ENCODE measurements at places on chromosomes 7 and 10.
A peak's percentile ranks its signal among the peaks of the same experiment; 100 is the strongest.

GRCh38 chr10:113285305-113285704 is 267.5 kb upstream of the HABP2 start:
- no peak for DNase-seq

GRCh38 chr10:122113161-122113944 is 124.4 kb downstream of the TACC2 start:
- DNase-seq: peak; percentile 14

GRCh38 chr10:45403151-45403550 is 29.1 kb downstream of the ALOX5 start:
- DNase-seq: no peak

DNA sequence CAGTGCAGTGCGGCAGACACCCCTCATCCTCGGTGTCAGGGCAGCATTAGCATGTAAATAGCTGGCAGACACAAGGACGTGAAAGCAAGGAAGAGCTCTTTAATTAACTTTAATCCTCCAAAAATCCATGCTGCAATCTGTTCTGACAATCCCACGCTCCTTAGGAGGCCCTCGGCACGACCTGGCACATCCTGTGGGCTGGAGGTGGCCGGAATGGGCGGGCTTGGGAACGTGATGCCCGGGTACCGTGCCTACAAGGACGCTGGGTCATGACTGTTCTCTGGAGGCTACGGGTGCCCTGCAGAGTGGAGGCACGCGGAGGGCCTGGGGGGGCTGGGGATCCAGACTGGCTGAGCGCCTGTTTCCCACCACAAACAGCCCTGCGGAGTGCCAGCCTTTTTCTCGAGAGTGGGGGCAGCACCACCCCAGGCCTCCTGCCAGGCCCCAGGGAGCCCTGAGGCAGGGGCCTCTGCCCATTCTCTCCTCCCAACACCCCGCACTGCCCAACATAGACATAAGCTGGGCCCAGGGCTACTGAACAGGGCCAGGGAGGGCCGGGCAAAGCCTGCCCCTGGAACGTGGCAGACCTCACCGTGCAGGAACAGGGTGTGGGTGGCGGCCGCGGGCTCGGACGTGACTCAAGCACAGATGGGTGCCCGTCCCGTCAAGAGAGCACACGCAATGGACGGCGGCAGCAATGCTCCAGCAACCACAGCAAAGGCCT is 189.3 kb downstream of the MAD1L1 start:
- no peak for DNase-seq

GRCh38 chr7:2475678-2476015 is 551 bp downstream of the GRIFIN start:
- DNase-seq: no peak

DNA sequence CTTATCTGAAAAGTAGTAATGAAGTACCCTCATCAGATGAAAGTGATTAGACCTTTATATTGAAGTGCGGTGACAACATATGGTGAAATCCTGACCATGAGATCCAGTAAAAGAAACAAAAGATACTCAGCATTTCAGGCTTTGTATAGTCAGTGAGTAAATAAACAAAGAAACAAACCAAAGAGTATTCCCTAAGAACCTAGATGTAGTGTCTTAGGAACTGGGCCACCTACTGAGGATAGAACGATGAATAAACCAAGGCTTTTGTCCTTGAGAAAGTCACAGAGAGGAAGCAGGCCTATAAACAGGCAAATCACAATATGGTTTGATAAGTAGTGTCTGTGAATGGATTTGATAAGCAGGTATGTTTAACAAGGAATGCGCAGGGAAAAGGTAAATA is 46.2 kb downstream of the ZNF277 start:
- no peak for DNase-seq

GRCh38 chr7:39531818-39532217 is 34.4 kb upstream of the YAE1 start:
- DNase-seq: no peak

GRCh38 chr7:30556840-30557239 is 37.8 kb upstream of the GARS1 start:
- DNase-seq: no peak

DNA sequence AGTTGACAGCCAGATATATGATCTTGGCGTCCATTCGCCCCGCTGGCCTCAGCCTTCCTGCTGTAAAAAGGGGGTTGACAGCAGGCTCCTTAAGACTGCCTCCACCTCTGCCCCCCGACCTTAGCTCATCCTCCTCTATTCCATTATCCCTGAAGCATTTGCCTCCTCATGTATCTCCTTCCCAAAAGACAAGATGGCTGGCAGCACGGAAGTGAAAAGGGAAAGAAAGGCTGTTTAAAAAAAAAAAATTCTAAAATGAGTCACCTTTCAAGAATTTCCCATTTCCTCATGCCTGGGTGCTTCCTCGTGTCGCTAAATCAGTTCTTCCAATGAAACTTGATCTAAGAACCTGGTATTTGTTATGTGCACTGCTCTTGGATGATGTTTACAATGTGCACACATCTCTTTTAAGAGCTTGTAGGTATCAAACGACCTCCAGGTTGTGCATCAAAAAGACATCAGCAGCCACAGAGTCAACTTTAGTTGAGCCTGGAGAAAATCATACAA is 1.7 kb downstream of the SCRN1 start:
- peak; percentile 50 for DNase-seq

- DNase-seq: peak; percentile 37
Observed at GRCh38 chr10:21989453-21990154, 13.9 kb downstream of the DNAJC1 start.

GRCh38 chr10:64368298-64368697 is 847.1 kb downstream of the REEP3 start:
- no peak for DNase-seq

DNA sequence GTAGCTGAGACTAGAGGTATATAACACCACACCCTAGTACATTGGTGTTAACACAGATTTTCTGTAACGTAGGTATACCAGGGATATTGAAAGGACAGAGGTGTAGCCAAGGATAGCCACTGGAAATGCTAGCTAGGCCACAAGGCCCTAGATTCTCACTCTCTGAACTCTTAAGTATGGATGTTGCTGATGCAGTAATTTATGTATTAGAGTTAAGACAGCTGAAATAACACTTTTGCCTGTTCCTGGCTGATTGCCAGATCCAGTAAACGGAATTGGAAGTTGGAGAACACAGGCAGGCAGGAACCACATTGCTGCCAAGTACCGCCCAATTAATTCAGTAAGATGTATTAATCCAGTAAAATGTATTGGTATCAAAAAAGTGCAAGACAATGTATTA is 1.8 kb downstream of the CALU start:
- no peak for DNase-seq

DNA sequence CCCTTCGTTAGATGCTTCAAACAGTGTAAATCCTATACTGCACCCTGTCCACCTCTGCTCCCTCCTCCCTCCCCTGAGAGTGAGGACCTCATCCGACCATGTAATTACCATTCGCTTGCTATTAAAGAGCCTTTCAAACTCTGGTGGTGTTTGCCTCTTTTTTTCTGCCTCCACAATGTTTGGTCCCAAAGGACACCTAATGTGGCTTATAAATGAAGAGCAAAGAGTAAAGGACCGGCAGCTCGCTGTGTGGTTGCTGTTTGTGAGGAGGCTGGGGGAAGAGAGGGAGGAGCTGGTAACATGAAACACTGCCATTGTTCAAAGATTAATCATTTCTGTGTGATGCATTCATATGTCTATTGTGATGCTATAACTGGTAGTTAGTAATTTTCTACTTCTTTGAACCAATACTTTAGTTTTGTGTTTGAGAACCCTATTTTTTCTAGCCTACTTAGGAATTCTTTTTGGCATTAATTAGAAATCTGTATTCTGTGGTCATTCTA is 27.9 kb downstream of the MTURN start:
- no peak for DNase-seq

GRCh38 chr7:1752111-1752510 is 82.0 kb downstream of the ELFN1 start:
- no peak for DNase-seq

DNA sequence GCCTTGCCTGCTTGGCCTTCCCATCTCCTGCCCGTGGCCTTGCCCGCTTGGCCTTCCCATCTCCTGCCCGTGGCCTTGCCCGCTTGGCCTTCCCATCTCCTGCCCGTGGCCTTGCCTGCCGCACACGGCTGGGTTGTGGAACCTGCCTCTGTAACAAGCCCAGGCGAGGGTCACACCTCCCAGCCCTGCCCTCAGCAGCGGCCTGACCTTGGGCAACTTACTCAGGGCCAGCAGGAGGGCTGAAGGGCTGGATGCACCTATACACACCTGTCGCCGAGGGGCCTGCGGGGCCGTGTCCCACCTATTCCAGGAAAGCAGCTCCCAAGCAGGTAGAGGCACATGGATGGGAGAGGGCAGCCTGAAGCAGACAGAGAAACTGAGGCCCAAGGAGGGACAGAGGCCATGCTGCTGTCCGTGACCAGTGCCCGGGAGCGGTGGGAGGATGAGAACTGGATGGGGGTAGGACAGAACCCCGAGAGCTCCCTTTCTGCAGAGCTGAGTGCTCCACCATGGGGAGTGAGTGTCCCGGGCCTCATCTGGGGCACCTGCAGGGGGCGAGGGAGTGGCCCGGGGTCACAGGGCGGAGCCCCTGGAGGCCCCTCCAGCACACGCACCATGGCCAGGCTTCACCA is 277.6 kb downstream of the ELFN1 start:
- DNase-seq: no peak

- DNase-seq: no peak
Observed at GRCh38 chr10:91756286-91756685, 41.9 kb upstream of the TNKS2 start.

GRCh38 chr10:65430979-65431378 is 1494.9 kb upstream of the LRRTM3 start:
- DNase-seq: no peak

GRCh38 chr10:115063701-115064658 is 29.2 kb upstream of the ATRNL1 start:
- DNase-seq: no peak

- DNase-seq: no peak
Observed at GRCh38 chr10:127300868-127301321, 104.5 kb upstream of the INSYN2A start.

DNA sequence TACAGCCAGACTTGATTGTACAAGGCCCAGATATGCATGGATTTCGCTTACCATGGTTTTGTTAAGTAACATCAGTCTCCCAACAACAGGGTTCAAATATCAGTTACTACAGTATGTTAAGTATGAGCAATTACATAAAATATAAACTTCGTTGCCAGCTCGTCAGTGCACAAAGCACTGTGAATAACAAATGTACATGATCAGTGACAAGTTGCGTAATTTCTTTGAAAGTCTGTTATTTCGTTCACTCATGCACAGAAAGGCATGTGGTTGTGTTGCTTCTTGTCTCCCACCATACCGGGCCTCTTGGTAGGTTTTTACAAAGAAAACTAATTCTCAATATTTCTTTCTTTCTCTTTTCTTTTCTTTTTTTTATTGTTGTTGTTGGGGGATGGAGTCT is 12.5 kb upstream of the ZNF487 start:
- DNase-seq: no peak

- no peak for DNase-seq
Observed at GRCh38 chr7:52017802-52018679, 701.4 kb upstream of the COBL start.

DNA sequence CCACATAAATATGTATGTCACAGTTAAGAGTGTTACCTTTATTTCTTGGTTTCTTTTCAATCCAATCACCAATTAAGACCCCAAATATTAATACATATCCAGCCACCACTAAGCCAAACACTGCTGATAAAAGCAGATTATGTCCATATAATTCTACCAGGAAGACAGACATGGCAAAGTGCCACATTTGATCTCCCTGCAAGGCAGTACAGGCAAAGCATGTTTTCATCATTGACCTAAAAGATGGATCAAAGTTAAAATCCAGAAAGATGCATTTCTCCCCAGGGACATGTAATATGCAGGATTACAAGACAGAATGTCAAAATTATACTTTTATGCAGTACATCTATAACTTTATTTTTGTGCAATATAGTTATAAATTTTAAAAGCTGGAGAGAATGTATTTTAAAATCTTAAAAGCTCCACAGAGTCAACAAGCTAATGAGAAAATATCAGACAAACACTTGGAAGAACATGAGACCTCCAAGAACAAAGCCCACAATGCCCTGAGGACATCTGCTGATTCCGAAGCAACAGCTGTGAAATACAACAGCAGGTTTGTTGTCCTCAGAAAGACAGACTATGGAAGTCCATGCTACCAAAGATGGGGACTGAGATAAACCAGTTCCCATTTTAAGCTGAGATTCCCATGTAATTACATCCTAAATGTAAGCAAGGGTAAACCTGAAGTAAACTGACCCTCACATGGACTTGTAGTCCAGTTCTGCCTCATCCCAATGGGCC is 54.5 kb upstream of the TOMM7 start:
- DNase-seq: no peak

- DNase-seq: no peak
Observed at GRCh38 chr10:14540062-14540461, 209.3 kb upstream of the FRMD4A start.

GRCh38 chr10:115830265-115830970 is 442.6 kb downstream of the GFRA1 start:
- DNase-seq: no peak

DNA sequence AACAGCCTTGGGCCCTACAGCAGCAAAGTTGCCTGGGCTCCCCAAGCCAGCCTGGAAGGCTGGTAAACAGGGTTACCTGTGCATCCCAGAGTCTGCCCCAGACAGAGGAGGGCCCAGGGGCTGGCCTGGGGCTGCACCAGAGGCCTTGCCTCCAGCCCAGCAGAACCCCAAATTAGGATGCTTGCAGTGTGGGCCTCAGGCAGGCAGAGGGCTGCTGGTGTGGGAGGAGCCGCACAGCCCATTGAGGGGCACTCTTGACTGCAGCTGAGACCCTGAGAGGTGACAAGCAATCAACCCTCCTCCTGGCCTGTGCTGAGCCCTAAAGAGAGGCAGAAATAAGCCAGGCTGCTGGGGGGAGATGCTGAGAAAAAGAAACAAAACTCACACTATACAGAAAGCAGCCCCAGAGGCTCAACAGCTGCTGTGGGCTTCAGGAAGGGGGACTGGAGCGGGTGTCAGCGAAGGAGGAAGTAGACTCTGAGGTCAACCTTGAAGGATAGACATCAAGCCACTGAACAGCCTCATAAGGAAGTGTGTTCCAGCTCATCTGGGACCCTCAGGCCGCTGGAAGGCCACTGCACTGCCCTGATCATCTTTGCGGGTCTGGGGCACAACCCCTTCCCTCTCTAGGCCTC is 6.6 kb downstream of the AIFM2 start:
- DNase-seq: peak; percentile 49

DNA sequence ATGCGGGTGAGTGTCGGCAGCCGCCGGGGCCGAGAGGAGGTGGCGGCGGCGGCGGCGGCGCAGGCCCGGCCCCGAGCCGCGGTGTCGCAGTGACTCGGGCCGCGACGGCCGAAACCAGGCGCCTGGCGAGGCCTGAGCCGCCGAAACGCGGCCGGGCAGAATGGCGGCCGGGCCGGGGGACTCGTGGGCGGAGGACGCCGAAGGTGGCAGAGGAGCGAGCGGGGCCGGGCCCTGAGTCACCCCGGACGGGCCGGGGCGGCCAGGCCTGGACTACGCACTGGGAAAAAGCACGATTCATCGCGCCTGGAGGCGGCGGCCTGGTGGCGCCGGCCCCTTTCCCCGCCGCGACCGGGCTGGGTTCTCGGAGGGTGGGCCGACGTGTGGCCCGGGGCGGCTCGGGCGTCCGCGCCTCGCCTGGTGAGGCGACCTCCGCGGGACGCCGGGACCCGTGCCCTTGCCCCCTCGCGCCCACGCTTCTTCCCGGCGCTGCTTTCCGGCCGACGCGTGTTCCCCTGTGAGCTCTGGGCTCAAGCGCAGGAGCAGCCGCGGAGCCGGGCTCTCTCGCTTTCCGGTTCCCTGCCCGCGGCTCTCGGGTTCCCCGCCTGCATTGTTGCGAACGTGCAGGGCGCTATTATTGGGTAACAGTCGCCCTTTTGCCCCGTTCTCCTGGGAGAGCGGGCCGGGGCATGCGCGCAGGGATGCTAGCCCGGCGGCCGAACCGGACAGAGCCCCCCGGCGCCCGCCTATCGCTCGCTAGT is 500 bp downstream of the CUL1 start:
- DNase-seq: peak; percentile 39

GRCh38 chr7:156378806-156379205 is 261.8 kb upstream of the RNF32 start:
- DNase-seq: no peak
